ACHN (cell line): ENCODE measurements at places on chromosomes 4 and X.
A peak's percentile ranks its signal among the peaks of the same experiment; 100 is the strongest.

GRCh38 chr4:152870606-152871005 is 65.5 kb upstream of the FHDC1 start:
- no peak for DNase-seq

DNA sequence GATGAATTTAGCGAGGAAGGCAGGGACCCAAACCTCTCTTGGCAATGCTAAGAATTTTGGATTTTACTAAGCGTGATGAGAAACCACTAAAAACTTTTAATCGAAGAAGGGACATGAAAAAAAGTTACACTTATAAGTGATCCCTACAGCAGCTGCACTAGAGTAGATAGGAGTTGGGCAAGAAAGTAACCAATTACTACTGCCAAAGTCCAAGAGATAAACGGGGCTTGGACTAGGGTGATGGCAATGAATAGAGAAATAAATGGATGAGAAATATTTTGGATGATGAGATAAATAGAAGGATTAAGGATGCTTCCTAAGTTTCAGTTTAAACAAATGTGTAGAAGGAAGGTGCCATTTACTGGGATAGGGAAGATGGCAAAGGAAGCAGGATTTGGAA is 6.3 kb upstream of the FNIP2 start:
- DNase-seq = no peak

DNA sequence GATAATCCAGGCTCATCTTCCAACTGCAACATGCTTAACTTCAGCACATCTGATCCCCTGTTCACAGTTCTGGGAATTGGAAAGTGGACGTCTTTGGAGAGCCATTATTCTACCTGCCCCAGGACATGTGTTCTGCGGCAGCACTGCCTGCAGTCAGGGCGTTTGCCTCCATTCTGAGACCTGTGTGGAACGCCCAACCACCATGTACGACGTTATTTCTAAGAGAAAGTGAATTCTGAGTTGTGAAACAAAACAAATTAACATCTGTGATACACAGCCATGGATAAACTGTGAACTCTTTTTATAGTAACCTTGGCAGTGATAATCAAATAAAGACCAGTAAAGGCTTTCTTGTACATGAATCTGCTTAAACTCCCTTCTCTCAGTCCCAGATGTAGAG is 195.8 kb downstream of the AASDH start:
- DNase-seq = no peak

GRCh38 chr4:102734591-102735385 is 26.0 kb downstream of the MANBA start:
- DNase-seq = no peak

DNA sequence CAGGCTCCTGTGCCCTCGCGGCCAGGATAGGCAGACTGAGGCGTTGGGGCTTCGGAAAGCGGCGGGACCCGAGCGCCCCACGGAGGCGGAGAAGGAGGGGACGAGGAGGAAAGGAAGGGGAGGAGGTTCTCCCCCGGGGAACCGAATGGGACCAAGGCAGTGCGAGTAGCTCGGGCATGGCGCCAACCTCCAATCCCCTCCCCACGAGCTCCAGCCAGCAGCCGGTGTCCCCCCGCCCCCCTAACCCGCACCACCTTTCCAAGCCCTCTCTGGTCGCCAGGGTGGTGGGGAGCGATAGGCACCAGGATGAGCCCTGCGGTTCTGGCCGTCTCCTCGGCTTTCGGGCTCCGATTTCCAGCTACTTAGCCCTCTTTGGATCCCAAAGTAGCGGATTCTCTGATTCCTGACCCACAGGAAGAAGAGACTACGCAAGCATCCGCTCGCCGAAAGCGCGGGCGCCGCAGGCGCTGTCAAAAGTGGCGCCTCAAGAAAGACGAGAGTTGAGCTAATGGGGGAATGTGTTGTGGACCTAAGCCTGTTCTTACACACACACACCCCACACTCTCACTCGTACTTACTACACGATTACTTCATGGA is 15.2 kb upstream of the ZIC3 start:
- DNase-seq = no peak

GRCh38 chrX:97842468-97843199 is 958.9 kb downstream of the RPA4 start:
- no peak for DNase-seq

DNA sequence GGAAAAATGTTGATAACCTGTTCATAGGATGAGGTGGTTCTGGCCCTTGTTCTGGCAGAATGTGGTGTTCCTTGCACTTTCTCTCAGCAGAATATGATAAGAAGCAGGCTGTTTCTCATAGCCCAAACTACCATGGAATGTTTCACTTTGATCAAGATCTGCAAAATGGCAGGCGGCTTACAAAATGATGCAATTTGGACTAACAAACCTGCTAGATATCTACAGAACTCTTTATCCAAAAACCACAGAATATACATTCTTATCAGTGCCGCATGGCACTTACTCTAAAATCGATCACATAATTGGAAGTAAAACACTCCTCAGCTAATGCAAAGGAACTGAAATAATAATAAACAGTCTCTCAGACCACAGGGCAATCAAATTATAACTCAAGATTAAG is 55.9 kb upstream of the ABCB7 start:
- DNase-seq = no peak

DNA sequence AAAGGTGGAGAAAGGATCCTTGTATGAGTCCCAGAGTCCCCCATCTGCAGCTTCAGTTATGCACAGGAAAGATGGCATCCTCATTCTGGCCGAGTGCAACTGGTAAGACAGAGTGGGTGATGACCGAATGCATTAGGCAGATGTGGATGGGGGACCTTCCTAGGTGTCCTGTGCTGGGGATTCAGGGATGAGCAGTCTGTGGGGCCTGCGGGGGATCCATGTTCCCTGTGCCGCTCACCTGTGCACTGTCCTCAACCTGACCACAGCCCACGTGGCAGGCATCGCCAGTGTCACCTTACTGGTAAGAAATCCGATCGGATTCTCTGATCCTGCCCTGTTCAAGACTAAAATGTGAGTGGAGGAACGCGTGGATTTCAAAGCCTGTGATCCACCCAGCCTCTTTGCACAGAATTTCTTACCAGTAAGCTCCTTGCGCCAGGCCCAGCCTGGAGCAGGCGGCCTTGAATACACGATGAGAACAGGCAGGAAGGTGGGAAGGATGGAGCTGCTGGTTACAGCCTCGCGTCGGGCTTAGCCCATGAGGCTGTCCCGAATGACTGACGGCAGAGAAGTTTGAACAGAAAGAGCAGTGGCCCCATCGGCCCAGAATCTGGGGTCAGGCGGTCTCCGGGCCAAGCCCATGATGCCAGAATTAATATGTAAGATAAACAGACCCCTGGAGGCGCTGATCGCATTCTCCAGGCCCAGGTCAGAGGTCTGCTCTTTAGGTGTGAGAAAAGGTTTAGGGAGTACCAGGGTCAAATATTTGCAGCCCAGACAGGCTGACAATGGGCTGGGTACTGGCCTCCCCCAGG is 56.5 kb downstream of the CPZ start:
- no peak for DNase-seq

- DNase-seq = no peak
Measured at GRCh38 chrX:105331244-105331643, 110.8 kb upstream of the TEX13A start.

DNA sequence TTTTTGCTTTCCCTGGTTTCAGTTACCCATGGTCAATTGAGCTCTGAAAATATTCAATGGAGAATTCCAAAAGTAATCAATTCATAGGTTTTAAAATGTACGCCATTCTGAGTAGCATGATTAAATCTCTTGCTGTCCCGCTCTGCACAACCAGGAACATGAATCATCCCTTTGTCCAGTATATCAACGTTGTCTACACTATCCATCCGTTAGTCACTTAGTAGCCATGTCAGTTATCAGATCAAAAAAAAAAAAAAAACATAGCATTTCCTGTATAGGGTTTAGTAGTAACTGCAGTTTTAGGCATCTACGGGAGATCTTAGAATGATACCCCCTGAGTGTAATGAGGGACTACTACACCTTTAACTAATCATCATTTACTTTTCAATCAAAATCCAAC is 15.1 kb downstream of the LAMP2 start:
- no peak for DNase-seq

- peak; percentile 41 for DNase-seq
Measured at GRCh38 chr4:76108467-76109181, 34.1 kb downstream of the ART3 start.

- peak; percentile 51 for DNase-seq
Measured at GRCh38 chr4:2817701-2818350, 24.9 kb downstream of the SH3BP2 start.

DNA sequence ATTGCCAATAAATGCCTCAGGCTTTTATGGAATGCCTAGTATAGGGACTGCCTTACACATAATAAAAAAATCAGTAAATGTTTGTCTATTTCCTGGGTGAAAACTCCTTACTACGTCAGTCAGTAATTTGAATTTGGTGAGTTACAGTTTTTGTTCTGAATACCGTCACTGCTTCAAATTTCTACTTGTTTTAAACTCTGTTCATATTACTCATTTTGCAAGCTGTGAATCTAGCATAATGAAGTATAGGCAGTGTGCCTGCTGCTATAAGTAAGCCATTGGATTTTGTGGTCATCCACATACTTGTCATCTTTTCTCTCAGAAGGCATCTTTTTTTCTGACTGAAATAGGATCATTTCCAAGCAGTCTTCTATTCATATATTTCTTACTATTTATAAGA is 43.1 kb downstream of the SYNPO2 start:
- DNase-seq = no peak

DNA sequence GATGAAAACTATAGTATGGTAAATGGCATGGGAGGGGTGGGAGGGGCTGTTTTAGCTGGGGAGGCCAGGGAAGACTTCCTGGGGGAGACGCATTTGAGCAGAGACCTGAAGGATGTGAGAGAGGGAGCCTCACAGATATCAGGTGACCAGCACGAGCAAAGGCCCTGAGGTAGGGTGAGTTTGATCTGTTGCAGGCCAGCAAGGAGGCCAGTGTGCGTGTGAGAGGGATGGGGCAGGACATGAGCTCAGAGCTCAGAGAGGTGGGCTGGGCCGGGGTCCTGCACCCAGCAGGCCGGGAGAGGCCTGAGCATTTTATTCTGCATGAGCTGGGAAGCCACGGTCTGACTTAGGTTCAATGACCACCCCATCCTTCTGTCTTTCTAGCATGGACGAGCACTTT is 80.0 kb downstream of the PPP2R2C start:
- DNase-seq = no peak
